HCT116 (cell line): ENCODE measurements at places on chromosomes 3 and 15.

DNA sequence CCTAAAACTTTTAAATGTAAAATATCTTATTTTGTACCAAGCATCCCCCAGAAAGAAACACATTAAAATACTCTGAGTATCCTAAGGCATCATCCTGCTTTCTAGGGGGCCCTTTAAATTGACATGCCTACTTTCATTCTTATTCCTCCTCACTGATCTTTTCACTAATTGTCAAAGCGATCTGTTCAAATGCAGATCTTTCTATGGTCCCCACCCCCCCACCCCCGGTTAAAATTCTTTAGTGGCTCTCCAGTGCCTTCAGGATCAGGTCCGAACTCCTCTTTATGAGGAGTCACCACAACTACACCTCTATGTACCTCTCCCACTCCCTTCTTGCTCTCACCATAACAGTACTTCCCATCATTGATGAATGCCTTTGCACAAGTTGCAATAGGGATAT, 19.2 kb upstream of the TFDP2 start:
- DNase-seq, result no peak

DNA sequence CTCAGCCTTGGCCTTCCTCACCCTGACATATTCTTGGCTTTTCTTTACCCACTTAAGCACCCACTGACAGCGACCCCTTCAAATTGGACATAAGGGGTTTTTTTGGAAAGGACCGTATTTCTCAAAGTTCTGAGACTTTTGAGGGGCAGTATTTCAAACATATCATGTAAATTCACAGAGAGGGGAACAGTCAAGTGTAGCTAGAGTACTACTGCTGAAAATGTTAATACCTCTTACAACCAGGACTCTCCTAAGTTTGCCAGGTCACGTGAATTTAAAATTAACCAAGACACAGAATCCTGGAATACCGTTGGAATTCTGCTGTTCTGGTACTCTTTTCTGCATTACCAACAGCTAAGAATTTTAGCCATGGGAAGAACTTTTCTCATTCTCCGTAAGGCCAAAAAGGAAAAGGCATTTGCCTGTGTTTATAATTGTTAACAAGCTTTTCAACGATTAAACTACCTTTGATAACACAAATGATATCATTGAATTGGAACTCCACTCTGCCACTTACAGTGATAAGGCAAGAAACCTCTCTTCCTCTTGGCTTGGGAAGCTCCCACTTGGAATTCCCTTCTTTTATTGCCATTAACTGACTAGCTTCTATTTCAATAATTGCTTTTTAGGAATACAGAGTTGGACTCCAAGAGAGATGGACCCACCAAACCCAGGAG, 597 bp upstream of the GBE1 start:
- DNase-seq, result no peak

DNA sequence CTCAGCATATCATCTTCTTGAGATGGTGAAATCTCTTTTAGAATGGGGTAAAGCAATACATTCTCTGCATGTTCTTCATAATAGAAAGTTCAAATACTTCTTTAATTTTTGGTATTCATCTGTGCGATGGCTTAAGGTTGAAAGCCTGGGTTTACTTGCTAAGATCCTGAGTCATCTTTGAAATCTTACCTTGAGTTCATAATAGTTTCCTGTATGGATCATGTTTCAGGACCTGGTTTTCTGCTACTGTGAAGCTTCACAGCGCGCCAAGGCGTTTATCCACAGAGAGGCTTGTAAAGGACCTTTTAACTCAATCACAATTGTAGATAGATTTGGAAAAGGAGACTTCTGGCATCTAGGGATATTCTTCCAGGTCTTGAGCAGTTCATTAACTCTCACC, 39.0 kb downstream of the MED12L start:
- DNase-seq, result no peak

DNA sequence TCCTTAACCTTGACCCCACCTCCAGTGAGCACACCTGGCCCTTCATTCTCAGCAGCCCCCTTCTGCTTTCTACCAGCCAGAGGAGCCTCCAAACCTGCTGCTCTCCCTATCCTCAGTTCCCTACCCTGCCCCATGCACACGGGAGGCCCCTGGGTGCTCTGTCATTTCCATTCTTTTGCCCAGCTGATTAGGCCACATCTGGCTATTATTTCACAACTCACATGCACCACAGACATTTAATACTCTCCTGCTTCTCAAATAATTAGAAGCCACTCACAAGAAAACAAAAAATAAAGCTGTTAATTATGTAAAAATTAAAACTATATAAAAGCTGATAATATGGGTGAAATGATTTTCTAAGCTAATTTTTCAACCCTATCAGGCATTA, 50.7 kb downstream of the MYLK start:
- no peak for DNase-seq

DNA sequence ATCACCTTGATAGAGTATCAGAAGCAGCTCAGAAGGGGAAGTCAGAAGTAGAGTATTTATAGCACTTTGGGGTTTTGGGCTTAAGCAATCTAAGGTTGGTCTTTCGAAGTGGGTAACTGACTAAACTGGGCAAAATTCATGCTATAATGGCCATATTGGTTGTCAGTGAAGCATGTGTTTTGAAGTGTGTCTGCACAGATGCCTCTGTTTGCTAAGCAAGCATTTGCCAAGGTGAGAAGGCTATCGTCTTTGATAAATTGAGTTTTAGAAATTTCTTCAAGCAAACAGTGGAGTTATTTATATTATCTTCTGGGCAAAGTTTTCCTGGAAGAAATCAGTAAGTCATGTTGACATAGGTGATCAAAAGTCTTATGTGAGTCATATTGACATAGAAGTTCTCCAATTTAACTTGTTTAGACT, 412.8 kb upstream of the TGFBR2 start:
- no peak for DNase-seq

GRCh38 chr15:56693761-56694160, 39.5 kb downstream of the ZNF280D start:
- DNase-seq, result no peak

DNA sequence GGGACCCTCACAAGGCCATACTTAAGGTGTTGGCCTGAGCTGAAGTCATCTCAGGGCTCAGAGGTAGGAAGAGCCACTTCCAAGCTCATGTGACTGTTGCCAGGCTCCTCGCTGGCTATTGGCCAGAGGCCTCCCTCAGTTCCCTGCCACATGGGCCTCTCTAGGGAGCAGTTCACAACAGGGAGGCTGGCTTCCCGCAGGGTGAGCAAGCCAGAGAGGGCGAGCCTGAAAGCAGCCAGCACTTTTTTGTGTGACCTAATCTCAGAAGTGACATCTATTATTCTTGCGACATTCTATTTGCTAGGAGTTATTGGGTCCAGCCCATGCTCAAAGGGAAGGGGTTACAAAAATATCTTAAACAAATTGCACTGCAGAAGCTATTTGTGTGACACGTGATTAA, 201.4 kb downstream of the SSR3 start:
- no peak for DNase-seq

GRCh38 chr3:173891272-173892100, 493.9 kb downstream of the NLGN1 start:
- no peak for DNase-seq

DNA sequence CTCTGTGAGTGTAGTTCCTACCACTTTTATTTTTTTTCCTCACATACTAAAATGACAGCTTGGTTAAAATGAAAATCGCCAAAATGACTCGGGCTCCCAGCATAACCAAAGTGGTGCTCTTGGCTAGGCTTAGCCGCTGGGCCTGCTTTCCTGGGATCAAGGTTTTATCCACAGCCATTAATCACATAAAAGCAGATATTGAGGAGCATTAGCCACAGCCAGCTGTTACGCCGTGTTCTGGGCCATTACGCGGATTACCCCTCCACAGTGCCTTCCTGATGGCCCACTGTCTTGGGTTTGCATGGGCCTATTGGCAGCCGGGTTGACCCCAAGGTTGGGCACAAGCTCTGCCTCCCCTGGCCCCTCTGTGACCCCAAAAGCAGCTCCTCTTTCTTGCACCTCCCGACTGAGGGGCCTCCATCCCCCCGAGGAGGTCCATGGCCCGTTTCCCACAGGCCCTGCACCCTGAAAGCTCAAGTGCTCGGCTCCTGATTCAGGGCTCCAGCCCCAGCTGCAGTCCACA, 30.4 kb upstream of the TRPM1 start:
- no peak for DNase-seq

GRCh38 chr3:4759689-4760312, 219.4 kb upstream of the BHLHE40 start:
- no peak for DNase-seq

- no peak for DNase-seq
Measured at GRCh38 chr3:119352034-119352609, 57.9 kb downstream of the ARHGAP31 start.

GRCh38 chr3:58204720-58205119, 6.1 kb downstream of the DNASE1L3 start:
- no peak for DNase-seq

DNA sequence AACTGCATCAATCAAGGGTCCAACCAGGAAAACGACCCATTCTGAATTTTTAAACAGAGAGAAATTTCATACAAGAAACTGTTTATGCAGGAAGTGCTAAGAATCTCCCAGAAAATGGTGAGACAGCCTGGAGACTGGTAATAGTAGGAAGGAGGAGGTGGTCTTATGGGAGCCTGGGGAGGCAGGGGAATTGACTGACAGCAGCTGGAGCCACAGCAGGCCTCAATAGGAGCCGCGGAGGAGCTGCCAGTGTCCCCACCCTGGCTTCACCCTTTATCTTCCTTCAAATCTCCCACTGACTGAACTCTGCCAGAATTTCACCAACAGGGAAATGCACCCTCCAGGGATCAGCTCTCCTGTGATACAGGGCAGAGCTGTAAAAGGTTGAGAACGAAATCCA, 7.5 kb upstream of the C3orf80 start:
- no peak for DNase-seq

DNA sequence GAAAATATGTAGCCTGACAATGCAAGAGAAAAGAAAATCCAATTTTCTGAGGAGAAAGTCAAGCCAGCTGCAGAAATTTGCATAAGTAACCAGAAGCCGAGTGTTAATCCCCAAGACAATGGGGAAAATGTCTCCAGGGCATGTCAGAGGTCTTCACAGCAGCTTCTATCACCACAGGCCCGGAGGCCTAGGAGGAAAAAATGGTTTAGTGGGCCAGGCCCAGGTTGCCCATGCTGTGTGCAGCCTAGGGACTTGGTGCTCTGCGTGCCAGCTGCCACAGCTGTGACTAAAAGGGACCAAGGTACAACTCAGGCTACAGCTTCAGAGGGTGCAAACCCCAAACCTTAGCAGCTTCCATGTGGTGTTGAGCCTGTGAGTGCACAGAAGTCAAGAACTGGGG, 201.2 kb upstream of the SOX2 start:
- no peak for DNase-seq

GRCh38 chr3:193502871-193503270, 51.8 kb downstream of the ATP13A4 start:
- no peak for DNase-seq

DNA sequence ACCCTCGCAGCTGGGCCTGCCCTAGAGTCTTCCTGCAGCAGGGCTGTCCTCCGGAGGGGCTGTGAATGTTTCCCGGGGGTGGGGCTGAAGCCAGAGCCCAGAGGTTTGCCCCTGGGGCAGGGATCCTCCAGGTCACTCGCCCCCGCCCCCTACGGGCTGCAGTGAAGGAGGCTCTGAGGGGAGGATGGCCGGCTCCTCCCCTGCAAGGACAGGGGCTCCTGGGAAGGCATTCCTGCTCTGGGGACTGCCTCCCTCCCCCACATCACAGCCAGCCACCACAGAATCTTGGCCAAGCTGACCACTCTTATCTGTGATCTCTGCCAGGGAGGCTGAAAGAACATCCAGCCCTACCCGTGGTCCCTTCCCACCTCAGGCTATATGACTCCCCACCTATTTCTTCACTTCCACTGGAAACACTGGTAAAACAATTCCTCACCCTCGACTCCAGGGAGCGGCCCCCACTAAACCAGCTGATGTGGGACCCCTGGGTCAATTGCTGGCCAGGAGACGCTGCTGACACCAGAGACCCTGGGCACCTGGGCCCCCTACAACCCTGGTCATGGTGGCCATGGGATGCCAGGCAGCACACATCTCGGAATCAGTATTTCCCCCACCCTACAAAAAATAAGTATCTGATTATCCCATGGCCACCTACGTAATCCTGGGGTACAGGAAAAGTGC, 66.0 kb downstream of the HMCES start:
- DNase-seq, result no peak

DNA sequence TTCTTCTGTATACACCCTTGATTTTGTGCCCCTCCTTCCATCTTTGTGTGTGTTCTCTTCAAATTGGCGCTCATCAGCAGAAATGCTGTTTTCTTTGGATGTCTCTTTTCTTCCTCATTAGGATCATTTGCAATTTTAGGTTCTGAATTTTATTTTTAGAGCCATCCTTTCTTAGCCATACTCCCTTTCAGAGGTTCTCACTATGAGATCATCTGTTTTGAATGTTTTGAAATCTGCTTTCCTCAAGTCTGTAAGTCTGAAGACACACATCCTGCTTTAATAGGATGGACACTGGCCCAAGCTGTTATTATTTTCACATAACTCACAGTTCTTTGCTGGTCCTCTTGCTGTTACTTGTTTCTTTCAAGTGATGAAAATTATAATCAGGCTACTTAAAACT, 124.8 kb downstream of the BDH1 start:
- DNase-seq, result no peak

DNA sequence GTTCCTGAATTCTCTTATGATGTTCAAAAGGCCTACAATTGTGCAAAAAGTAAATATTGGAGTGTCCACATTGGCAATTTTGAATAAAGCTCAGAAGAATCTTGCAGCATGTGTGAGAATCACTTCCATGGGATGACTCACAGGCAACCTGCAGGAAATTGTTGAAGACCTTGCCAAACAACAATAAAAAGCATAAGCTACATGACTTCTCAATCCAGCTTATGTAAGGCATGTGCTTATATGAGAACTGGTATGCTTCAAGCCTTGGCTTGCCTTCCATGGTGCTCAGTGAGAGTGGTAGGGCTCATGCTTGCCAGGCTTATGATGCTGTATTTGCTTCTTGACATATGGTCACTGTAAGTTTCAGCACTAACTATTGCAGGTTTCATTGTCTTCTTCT, 18.4 kb upstream of the BCHE start:
- no peak for DNase-seq

DNA sequence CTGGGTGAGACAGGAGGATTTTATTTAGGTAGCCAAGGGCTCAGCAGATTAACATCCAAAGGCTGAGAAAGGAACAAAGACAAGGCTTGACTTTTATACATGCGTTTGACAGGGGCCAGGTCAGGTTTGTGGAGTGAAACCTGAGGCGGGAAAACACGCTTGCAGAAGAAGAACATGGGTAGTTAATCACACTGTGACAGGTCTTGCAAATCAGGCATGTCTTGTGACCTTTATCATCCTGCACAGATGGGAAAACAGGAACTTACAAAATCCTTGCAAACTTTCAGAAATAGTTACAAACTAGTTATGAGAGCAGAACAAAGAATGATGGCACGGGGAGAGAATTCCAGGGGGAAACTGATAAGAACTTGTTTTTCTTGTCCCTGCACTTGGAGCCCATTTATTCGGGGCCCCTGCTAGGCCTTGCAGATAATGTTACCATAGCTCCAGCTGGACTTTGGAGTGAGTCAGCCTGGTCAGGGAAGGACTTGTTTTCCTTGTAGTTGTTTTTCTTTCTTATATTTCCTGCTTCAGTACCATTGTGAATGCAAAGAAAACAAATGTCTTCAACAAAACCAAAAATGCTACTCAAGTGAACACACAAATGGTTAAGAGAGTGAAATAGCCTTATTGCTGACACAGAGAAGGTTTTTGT, 965.9 kb upstream of the ROBO1 start:
- DNase-seq, result no peak

GRCh38 chr15:25844542-25844941, 18.6 kb downstream of the ATP10A start:
- no peak for DNase-seq
